ENCODE measurements at places on chromosomes 4 and X.

DNA sequence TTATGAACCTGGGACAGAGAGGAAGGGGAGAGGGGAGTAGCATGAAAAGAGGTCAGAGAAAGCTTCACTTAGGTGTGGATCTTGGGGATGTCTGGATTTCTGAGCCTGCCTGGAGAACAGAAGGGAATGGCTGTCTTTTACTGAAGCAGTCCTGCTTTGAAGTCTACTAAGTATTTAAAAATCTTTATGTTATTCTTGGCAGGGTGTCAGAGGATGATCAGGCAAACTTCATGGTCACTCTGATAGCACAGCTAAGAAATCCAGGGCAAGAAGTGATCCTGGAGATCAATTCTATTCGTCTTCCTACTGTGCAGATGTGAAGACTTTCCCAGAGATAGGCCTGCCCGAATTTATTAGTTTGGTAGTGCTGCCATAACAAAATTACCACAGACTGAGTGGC is 464.4 kb upstream of the BOD1L1 start:
- DNase-seq = peak; percentile 8

DNA sequence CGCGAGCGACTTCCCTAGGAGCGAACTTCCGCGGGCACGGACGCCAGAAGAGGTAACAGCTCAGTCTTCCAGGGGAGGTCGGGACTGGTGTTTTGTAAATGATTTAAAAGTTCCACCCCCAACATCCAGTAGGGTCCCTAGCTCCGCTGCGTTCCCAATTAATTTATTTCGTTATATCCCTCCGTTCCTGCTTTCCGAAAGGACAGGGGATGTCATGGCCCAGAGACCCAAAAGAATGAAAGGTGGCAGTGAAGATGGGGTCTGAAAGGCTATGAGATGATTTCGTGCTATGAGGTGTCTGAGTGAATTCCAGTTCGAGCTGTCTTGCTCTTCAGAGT is 373 bp upstream of the SMIM43 start:
- no peak for DNase-seq

DNA sequence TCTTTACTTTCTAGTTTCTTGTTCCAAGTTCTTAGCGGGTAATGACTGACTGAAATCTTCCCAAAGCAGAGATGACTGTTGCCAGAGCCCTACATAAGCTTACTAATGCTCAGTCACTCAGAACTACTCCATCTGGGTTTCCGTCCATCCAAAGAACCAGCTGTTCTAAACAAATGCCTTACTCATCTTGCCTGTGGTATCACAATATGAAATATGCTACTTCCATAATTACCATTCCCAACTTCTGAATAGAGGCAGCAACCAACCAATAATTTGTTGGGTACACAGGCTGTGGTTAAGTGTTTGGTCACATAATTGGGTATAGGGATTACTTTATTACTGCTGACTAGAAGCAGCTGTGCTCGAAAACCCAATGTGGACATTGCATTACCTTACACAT is 930.2 kb upstream of the DIAPH2 start:
- no peak for DNase-seq

- DNase-seq = no peak
Observed at GRCh38 chr4:162392946-162393345, 229.1 kb upstream of the FSTL5 start.

DNA sequence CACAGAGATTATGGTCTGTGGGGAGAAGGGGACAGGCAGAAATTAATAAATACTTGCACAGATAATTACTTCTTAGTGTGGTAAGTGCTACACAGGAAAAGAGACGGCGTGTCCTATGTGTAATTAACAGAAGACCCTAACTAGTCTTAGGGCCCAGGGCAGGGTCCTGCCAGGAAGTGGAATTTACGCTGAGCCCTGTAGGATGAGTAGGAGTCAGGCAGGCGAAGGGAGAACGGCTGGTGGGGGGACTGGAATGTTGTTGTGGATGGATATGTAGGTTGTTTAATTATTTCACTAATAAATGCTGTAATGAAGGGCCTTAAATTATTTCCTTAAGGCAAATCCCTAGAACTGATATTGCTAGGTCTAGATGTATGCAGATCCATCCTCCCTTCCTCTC is 26.7 kb upstream of the MFAP3L start:
- DNase-seq = no peak

DNA sequence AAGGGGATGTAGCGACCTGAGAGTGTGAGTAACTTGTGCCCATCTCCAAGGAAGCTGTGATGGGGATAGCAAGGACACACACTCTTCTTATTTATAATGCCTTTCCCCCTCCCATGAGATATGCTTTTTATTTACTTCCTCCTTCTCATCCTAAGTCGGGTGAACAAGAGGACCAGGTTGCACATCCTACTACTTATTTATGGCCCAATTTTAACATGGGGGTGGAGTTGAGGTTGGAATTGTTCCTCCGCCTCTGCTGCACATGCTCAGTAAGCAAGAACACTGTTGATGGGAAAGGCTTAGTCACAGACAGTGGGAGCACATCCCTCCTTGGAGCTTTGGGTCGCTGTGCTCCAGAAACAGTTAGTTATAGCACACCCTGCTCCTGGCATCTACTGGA is 15.2 kb upstream of the TLR8 start:
- no peak for DNase-seq

GRCh38 chrX:41352329-41352838 is 18.4 kb downstream of the DDX3X start:
- DNase-seq = no peak

- no peak for DNase-seq
Observed at GRCh38 chrX:110006161-110006560, 3.2 kb downstream of the TMEM164 start.

DNA sequence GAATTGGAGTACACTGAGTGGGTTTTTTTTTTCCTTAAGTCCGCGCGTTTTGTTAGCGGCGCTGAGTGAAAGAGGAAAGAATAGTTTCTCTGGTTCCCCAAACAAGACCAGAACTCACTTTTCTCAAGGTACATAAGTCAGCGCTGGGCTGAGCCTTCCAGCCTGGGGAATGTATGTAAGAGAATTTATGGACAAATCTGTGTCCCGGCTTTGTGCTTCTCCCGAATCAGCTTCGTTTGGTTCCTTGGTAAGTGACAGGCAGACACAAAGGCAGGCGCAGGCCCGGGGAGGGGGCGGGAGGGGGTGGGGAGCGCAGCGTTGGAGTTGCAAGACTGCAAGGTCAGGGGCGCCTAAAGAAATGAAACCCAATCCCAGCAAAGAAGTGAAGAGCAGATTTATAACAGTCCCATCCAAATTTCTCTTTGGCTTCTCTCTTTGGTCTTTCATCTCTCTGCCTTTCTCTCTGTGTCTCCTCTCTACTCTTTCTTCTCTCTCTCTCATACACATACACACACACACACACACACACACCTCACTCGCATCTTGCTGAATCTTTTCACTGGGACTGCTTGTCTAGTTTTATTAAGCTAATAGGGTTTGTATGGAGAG is 981 bp downstream of the TET2 start:
- DNase-seq = peak; percentile 25

GRCh38 chrX:88886908-88887307 is 139.9 kb downstream of the CPXCR1 start:
- DNase-seq = no peak

DNA sequence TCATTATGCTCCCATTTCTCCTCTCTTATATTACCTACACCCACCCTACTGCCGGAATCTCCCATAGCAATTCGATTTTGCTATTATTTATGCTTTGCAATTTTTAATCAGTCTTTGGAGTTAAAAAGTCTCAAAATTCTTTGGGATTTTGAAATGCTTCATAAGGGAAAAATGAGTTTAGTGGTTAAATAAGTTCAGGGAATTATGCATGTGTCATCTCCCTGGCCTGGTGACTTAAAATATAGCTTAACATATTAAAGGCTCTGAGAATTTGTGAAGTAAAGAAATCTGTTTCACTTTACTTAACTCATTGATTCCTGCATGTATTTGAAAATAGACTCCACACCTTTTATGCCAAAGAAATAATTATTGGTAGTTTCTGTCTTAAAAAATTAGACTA is 185.1 kb upstream of the DIPK2B start:
- peak; percentile 65 for DNase-seq

DNA sequence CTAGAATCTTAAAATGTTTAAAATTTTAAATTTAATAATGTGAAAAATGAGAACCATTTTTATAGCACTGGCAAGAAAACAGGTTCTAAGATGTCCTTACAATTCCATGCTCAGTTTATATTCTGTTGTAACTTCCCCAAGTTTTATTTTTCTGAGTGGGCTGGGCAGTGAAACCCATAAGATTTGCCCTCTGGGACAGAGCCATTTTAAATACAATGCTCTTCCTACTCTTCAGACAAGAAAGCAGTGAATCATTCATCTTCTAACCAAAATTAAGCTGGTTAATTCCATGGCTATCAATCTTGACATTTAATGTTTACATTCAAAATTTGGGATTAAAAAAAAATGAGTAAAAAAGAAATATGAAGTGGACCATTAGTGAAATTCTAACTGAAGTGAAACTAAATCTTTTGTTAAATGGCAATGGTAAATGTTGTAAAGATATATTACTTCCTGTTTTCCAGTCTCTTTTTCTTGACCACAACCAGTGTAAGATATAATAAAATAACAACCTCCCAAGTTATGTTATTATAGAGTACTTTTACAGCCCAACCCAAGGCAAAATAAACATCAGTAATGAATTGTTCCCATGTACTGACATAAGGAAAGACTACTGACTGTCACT is 37.2 kb upstream of the PTPN13 start:
- DNase-seq = no peak

DNA sequence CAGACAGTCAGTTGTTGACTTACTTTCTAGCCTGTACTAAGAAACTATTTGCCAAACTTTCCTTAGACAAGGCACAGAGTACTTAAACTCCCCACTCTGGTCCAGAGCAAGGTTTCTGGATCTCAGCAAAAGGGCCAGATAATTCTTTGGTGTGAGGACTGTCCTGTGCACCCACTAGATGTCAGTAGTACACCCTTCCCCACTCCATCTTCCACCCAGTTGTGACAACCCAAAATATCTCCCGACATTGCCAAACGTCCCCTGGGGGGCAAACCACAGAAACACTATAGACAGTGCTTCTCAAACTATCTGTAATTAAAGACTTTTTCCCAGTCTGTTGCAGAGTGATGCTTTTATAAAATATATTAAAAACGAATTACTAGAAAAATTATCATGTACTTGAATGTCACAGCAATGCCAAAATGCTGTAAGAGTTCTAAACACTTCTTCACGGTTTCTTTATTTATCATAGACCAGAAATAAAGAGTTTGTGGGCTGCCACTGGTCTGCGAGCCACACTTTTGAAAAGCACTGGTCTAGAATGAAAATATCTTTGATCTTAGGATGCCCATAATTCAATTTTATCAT is 203.5 kb downstream of the PRDM5 start:
- DNase-seq = peak; percentile 67

DNA sequence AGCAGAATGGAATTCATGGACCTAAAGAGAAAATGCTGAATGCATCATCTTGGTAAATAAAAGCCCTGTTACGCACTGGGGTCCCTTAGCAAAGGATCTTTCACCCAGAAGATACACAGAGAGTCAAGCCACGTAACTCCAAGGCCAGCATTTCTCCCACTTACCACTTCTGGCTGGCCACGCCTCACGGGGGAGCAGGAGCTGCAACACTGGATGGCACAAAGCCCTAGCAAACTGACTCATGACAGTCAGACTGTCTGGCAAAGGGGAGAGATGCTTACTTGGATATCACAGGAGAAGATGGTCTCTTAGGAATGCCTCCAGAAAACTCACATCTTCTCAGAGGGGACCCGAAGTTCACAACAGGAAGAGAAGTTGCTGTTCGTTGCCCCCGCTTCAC is 51.4 kb upstream of the BCLAF3 start:
- DNase-seq = peak; percentile 8

GRCh38 chr4:16268290-16268689 is 42.0 kb upstream of the TAPT1 start:
- DNase-seq = no peak

GRCh38 chr4:170853422-170854021 is 763.8 kb upstream of the AADAT start:
- DNase-seq = peak; percentile 11

- no peak for DNase-seq
Observed at GRCh38 chr4:40886931-40887763, 137.4 kb downstream of the NSUN7 start.

DNA sequence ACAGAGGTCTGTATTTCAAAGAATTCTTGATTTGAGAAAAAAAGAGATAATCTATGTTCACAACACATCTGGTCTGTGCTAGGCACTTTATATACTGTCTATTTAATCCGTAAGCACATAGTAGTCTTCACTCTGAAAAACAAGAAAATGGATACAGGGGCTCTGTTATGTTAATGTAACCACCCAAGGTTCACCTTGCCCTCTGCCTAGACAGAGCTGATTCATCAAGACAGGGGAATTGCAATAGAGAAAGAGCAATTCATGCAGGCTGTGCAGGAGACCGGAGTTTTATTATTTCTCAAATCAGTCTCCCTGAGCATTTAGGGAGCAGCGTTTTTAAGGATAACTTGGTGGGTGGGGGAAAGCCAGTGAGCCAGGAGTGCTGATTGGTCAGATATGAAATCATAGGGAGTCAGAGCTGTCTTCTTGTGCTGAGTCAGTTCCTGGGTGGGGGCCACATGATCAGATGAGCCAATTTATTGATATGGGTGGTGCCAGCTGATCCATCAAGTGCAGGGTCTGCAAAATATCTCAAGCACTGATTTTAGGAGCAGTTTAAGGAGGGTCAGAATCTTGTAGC is 92.9 kb upstream of the TNIP3 start:
- DNase-seq = no peak

- DNase-seq = no peak
Observed at GRCh38 chr4:153170407-153170806, 33.8 kb upstream of the TRIM2 start.

DNA sequence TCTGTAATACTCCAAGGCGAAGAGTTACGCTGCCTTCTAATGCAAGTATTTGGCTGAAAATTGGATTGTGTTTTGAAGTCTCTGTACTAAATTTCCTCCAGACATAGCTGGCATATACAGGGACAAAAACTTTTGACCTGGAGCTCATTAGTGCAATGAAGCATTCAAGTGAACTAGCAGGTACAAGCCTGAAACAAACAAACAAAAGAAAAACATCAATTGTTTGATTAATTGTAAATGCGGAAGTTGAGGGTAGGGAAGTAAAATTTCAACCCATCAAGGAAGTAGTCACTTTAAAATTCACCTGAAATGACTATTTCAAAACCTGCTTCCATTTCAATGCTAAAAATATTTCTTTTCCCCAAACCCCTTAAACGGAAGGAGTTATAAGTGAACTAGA is 516.3 kb upstream of the ATOH1 start:
- DNase-seq = no peak

- no peak for DNase-seq
Observed at GRCh38 chr4:48224606-48225005, 45.0 kb downstream of the TEC start.

- no peak for DNase-seq
Observed at GRCh38 chr4:7767966-7768365, 171.7 kb downstream of the AFAP1 start.

- no peak for DNase-seq
Observed at GRCh38 chr4:100644150-100644549, 126.3 kb upstream of the EMCN start.

GRCh38 chr4:106424426-106424825 is 55.8 kb upstream of the GIMD1 start:
- no peak for DNase-seq

GRCh38 chr4:36243355-36244256 is 708 bp downstream of the ARAP2 start:
- no peak for DNase-seq

Measured in AG10803 (cell line).